NCI-H345 (cell line): ENCODE measurements at places on chromosomes 7 and 10.
A peak's percentile ranks its signal among the peaks of the same experiment; 100 is the strongest.

DNA sequence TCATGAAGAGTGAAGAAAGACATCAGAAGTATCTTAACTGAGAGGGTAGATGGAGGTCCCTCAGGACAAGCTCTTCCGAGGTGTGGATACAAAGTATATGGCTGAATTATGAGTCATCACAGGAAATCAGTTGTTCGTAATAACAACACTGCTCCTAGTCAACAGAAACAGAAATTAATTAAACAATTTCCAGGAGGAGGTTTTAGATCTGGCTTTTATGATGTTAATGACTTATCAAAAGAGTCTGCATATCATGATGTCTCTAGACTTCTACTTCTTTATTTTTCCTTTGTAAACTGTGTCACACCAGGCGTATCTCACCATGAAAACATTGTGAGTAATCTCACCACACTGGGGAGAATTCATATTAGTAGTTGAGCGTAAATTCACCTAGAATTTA is 31.2 kb downstream of the OSBPL3 start:
- no peak for DNase-seq

DNA sequence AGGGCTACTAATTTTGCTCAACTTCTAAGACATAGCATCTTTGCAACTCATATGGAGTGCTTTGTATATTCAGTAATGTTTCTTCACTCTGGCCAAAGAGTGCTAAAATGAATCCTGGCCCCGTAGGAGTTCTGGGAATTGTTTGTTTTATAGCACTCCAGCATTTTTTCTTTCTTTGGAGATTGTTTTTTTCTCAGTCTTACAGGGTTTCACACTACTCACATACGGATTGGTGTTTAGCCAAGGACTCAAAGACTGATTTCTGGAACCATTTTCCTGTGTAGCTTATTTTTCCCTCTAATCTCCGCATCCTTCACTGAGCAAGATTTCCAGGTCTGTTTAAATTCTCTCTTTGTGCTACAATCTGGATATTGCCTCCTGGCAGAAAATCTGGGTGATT is 6.4 kb downstream of the TAS2R41 start:
- DNase-seq = no peak

GRCh38 chr10:7077880-7078279 is 333.0 kb downstream of the SFMBT2 start:
- DNase-seq = no peak

DNA sequence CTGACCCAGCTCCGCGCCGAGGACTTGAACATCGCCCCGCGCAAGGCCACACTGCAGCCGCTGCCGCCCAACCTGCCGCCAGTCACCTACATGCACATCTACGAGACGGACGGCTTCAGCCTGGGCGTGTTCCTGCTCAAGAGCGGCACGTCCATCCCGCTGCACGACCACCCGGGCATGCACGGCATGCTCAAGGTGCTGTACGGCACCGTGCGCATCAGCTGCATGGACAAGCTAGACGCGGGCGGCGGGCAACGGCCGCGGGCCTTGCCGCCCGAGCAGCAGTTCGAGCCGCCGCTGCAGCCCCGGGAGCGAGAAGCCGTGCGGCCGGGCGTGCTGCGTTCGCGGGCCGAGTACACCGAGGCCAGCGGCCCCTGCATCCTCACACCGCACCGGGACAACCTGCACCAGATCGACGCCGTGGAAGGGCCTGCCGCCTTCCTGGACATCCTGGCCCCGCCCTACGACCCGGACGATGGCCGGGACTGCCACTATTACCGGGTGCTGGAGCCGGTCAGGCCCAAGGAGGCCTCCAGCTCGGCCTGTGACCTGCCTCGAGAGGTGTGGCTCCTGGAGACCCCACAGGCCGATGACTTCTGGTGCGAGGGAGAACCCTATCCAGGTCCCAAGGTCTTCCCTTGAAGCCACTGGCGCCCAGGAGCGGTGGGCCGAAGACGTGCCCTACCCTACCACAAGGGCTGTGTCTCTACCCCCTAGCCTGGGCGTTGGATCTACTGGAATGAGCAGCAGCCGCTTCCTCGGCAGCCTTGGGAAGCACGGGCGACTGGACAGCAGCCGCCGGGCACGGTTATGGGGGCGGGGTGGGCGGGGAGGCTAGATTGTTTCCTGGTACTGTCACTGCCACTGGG is 945 bp downstream of the ADO start:
- peak; percentile 28 for DNase-seq

- no peak for DNase-seq
Measured at GRCh38 chr10:127198721-127199120, 2.3 kb upstream of the INSYN2A start.

GRCh38 chr7:143454091-143454680 is 10.9 kb downstream of the TAS2R60 start:
- DNase-seq = no peak

- DNase-seq = peak; percentile 45
Measured at GRCh38 chr10:123967626-123968243, 76.1 kb upstream of the CPXM2 start.

DNA sequence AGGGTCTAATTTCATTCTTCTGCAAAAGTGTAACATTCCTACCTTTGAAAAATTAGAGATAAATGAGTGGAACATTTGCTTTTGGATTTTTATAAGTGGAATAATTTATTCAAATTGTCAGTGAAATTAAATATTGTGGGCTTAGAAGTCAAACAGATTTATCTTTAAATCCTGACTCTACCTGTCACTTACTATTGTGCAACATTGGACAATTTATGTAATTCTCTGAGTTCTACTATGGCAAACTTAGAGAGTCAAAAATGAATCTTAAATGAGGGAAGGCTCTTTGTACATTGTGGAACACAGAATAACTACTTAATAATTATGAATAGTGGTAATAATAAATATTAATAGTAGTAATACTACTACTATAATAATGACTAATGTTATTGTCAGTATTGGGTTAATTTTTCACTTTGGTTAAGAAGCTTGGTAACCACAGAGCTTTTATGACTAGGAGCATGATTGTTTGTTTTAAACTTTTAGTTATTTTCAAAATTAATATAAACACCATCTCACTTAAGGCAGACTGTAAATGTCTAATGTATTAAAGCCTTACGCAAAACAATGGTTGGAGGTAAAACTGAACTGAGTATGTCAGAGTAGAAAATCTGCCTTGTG is 70.0 kb downstream of the PRKG1 start:
- no peak for DNase-seq

- no peak for DNase-seq
Measured at GRCh38 chr10:132542086-132542775, 4.6 kb downstream of the INPP5A start.

DNA sequence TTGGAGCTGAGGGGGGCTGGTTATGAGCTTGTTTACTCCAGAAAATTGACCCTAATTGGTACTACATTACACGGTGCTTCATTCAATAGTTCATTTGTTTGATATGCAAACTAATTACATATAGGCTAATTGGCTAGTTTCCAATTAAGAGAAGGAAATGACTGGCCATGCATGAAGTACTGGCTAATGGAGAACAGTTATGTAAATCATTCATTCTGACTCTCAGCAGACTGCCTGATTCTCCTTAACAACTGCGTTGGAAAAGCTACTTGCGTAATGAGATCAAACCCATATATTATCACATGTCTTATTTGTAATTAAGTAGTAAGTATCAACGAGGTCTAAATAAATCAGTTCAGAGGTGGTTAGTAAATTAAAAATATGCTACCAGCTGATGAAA is 81.8 kb upstream of the CTTNBP2 start:
- DNase-seq = no peak

- peak; percentile 16 for DNase-seq
Measured at GRCh38 chr7:1665549-1666316, 4.3 kb upstream of the ELFN1 start.

- DNase-seq = peak; percentile 21
Measured at GRCh38 chr10:97234400-97234799, 48.6 kb upstream of the SLIT1 start.

DNA sequence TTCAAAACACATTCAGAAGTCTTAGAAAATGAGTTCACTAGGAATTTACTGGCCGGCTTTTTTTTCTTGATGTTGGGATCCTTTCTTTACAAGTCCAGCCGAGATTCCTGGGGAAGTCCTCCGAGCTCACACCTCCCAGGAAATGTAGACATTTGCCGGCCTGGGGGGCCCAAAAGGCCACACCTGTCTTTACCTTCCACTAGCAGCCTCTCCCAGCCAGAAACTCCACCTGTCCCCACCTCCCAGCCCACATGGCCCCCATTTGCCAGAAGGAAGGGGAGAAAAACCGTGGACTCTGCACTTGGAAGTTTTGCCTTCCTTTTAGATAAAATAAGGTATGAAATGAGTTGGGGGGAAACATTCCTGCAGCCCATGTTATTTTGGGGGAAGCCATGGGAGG is 27.6 kb upstream of the EMX2 start:
- no peak for DNase-seq

- no peak for DNase-seq
Measured at GRCh38 chr7:115631782-115632181, 398.8 kb downstream of the TFEC start.

DNA sequence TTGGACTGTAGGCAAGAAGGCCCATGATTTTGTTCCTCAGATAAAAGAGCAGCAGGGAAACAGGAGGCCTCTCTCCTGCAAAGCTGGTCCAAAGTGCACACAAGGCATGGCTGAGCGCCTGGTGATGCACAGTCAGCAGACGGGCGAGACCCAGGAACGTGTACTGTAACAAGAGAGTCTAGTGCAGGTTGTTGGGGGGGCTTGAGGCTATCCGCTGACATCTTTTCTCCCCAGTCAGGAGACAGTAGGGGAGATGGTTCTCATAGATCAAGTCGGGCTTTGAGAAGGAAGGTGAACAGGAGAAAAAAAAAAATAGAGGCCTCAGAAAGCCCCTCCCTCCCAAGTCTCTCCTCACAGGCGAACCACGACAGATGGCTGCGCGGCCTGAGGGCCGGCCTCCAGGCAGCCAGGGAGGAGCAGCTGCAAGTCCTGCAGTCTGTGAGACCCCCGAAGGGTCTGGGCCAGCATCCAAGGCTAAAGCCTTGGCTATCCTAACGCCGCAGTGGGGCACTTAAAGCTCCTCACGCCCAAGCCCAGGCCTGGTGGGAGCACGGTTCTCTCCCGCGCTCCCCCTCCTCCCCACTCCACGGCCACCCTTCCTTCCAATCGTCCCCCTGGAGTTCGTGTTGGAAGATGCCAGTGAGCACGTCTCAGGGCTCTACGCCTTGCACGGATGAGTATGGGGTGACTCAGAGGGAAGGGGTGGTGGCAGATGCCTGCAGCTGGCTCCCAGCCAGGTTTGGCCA is 68.3 kb downstream of the PRKAG2 start:
- peak; percentile 39 for DNase-seq

GRCh38 chr10:126085806-126086205 is 189.4 kb downstream of the FANK1 start:
- no peak for DNase-seq

DNA sequence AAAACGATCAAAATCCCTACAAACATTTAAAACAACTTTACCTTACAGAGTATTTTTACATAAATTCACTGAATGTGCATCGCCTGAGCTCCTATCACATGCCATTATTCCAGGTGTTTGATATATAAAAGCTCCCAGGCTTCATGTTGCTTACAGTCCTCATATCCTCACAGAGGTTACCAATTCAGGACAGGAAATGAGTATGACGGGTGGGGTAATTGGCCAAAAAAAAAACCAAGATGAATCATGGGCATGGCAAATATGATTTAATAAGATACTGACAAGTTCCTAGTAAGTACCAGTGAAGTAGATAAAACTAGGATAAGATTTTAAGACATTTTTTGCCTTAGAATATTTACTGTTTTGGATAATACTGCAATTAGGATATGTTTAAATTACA is 135.8 kb downstream of the KMT2E start:
- DNase-seq = no peak
